ENCODE measurements at places on chromosomes 1 and 21. TPM values are rescaled to one million over a fixed set of nuclear protein-coding genes. Genes with fewer than 3 reads are reported as not detected.

GRCh38 chr1:6683434-6683833 is 18.2 kb downstream of the DNAJC11 start:
- no peak for DNase-seq

GRCh38 chr1:182206626-182207239 is 145.2 kb upstream of the ZNF648 start:
- DNase-seq: no peak

DNA sequence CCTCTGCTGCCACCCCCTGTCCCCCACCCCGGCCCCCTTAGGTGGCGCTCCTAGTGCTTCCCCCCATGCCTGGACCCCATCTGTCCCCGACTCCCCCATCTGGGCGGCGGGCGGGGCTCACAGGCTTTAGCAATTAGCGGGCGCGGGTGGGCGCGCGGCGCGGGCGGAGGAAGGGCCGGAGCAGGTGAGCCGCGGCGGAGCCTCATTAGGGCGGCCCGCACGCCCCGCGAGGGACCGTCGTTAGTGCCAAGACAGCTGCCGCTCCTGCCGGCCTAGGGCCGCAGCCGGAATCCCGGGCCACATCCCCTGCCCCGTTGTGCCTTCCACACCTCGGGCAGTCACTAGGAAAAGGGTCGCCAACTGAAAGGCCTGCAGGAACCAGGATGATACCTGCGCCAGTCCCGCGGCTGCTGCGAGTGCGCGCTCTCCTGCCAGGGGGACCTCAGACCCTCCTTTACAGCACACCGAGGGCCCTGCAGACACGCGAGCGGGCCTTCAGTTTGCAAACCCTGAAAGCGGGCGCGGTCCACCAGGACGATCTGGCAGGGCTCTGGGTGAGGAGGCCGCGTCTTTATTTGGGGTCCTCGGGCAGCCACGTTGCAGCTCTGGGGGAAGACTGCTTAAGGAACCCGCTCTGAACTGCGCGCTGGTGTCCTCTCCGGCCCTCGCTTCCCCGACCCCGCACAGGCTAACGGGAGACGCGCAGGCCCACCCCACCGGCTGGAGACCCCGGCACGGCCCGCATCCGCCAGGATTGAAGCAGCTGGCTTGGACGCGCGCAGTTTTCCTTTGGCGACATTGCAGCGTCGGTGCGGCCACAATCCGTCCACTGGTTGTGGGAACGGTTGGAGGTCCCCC is 7.6 kb downstream of the OLIG2 start:
- no peak for DNase-seq

DNA sequence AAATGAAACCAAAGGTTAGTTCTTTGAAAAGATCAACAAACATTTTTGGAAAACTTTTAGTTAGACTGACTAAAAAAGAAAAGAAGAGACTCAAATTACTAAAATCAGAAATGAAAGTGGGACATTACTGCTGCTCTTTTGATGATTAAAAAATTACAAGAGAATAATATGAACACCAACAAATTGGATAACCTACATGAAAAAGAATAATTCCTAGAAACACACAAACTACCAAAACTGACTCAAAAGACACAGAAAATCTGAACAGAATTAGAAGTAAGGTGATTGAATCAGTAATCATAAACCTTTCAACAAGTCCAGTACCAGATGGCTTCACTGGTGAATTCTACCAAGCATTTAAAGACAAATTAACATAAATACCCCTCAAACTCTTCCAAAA is 5.6 kb downstream of the KIFAP3 start:
- DNase-seq: no peak

- DNase-seq: no peak
Measured at GRCh38 chr1:67749263-67749843, 64.4 kb downstream of the GADD45A start.

DNA sequence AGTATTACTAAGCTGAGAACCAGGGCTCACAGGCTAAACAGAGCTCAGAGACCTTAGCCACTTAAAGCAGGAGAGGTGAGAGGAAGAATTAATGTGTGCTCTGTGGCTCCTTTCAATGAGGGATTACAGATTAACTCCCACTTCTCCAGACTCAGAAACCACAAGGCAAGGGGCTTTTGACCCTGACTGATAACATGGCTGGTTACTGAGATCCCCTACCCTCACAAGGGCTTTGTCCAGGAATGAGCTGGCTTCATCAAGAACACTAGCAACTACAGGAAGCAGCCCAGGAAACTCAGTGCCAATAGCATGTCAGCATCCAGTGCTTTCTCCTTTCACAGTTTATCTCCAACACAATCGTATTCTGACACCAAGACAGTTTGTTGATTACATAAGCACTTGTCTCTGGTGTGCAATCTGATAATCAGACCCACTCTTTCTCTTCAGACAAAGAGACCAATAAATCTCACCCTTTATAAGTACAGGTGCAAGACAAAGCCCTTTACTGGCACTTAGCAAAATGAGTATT is 38.8 kb downstream of the ERI3 start:
- peak; percentile 28 for DNase-seq

GRCh38 chr1:156233426-156234127 is 8.4 kb upstream of the BGLAP start:
- DNase-seq: no peak

The INAVA gene
- 0.42 TPM for total RNA-seq

The NPR1 gene
- total RNA-seq: 9.8 TPM

The RPE65 gene
- not detected for total RNA-seq

The CA6 gene
- total RNA-seq: not detected

The DCDC2B gene
- not detected for total RNA-seq

The UBE2U gene
- total RNA-seq: not detected

The ZFP69 gene
- total RNA-seq: 3.2 TPM
